ENCODE measurements at places on chromosomes 4 and X. TPM values are rescaled to one million over a fixed set of nuclear protein-coding genes. Genes with fewer than 3 reads are reported as not detected.

The TCEAL7 gene
- 2.2 TPM for total RNA-seq

The FAM184B gene
- total RNA-seq: not detected

DNA sequence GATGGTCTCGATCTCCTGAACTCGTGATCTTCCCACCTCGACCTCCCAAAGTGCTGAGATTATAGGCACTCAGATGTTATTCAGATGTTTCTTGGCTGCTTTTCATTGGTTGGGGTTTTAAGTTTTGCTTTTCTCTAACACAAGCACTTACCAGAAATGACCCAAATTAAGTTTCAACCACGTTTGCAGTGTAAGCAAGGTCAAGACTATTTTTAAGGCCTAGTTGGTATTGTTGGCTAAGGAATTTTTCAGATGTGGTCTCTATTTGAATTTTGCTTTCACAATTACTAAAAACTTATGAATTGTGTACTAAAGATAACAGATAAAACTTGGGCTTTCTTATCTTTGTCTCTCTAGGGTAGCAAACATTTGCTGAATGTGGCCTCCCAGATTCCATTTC lies 1756.9 kb upstream of the TENM3 start:
- no peak for DNase-seq

DNA sequence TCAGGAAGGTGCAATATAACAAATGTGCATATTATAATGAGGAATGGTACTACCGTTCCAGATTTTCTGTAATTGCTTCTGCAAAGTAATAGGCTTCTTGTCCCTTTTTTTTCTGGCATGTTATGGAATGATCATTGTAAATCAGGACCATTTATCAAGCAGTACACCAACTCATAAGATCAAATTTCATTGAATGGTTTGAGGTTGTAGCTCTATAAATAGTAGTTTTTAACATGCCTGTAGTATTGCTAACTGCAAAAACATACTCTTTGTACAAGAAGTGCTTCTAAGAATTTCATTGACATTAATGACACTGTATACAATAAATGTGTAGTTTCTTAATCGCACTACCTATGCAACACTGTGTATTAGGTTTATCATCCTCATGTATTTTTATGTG lies 12.6 kb downstream of the IBSP start:
- no peak for DNase-seq

DNA sequence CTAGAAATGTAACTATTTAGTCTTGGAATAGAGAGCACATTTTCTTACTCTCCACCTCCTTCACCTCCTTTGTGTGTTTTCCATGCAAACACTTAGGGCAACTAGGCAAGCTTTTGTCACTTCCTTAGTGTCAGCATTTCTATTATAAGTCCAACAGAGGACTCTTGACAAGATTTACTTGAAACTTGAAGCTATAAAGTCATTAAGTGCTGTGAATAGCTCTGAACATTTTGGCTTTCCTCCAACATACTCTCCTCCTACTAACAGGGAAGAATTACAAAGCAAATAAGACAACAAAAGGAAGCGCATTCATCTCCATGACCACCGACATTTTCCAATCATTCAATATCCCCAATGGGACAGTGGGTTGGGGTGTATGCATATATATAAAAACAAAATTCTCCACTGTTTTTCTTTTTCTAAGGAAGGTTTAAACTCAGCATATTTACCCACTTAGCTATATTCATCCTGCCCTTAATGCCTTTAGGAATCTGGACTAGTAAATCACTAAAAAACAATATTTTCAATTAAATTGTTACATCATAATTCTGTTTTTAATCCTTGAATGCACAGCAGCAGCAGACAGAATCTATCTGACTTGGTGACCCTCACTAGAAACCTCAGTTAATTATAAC lies 264.6 kb downstream of the SNCA start:
- no peak for DNase-seq

The ZNF595 gene
- 19.2 TPM for total RNA-seq
